GM13976 (cell line): ENCODE measurements at places on chromosomes 5 and 9.

GRCh38 chr5:68964679-68965078, 129.1 kb upstream of the SLC30A5 start:
- no peak for DNase-seq

DNA sequence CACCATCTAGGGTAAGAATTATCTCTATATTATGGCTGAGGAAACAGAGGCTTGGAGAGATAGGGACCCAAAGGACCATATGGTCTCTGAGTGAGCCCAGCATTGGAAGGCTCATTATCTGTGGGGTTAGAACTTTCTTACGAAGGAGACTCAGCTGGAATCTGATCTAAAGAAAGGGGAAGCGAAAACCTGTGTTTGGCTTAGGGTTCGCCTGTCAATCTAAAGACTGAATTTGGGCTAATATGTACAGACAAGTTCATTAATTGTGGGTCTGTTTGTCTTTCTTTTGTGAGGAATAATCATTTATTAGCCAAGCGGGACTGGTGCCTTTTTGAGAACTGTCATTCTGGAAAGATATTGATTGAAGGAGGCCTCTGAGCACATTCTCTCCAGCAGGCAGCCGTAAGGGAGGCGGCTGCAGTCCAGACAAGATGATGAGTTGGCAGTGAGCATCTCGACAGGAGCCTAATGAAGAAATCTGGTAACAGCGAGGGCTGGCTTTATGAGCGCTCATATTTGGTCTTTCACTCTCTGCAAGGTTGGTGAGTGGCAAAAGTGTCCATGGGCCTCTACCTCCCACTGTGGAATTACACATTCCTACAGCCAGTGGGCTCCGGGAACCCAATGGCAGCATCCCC, 104.2 kb upstream of the GPR151 start:
- no peak for DNase-seq

DNA sequence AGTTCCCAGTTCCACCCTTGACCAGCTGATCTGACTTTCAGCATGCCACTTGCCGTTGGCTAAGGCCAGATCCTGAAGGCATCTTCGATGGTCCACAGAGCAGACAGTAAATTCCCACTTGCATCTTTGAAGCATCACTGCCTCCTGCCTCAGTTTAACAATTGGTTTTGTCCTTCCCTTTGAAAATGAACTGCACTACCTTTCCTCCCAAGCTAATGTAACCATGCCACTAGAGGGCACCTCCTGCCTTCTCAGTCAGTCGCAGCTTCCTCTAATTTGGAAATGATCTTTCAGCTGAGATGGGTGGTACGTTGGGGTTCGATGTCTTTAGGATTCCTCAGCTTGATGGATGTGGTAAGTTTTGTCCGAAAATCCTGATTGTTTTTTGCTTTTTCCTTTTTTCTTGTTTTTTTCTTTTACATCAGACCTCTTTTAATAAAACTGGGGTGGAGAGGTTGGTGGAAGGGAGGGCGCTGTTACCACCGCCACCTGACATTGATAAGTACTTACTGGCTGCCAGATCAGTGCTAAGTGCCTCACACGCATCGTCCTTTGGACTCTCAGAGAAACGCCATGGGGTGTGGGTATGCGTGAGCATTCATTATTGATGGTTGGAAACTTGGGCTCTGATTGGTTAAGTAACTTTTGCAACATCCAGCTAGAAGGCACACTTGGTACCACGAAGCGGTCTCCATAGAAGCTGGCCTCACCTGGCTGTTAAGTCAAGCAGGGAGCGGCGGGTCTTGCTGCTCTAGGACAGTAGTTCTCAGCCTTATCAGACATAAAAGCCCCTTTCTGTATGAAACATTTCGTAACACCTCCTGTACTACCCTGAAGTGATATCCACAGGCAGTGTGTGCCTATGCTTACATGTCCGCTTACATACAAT, 16.9 kb downstream of the PTTG1 start:
- DNase-seq: no peak

DNA sequence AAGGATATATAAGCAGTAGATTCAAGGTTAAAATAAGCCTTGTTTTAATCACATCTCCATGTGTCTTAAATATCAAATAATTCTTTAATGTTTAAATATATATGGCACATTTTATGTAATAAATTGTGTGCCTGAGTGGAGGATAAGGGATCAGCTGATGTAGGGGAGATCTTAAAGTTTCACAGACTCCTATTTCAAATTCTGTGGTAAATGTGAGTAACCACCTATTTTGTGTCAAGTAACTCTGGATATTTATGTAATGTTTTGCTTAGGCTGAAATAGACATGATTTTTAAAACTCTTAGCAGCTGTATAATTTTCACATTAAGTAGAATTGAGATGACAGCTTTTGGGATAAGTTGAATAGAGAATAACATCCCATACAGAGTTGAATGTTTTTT, 41.3 kb upstream of the ITGA2 start:
- no peak for DNase-seq

DNA sequence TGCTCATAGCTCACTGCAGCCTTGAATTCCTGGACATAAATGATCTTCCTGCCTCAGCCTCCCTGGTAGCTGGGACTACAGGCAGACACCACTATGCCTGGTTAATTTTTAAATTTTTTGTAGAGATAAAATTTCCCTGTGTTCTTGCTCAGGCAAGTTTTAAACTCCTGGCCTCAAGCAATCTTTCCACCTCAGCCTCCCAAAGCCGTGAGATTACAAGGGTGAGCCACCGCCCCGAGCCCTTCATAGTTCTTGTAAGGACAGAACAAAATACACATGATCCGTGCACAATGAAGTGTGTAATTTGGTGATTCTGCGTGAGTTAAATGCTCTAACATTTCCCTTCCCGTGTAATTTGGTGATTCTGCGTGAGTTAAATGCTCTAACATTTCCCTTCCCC, 27.7 kb upstream of the MYO10 start:
- no peak for DNase-seq

DNA sequence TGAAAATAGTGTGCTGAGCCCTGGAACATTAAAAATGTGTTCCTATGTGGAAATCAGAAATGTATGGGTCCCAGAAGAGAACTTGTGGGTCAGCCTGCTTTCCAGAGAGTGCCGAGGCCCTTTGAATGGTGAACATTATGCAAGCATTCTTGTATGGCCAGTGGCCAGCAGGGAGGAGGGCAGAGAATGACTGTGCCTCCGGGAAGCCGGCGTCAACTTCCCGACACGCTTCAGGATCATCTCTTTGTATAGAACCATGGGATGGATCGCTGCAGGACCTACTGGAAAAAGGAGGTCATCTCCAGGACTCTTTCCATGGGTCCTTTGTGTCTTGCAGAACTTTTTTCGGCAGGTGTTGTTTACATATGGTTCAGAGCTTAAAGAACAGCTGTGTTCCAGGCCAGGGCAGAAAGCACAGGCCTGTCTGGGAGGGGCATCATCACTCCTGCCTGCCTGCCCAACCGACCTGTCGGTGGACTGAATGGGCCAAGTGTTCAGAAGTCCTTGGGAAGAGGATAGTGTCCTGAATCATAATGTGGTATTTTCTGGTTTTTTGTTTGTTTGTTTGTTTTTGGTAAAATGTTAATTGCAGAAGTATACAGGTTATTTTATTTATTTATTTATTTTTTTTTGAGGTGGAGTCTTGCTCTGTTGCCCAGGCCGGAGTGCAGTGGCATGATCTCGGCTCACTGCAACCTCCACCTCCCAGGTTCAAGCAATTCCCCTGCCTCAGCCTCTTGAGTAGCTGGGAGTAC, 9.0 kb downstream of the PRRC2B start:
- DNase-seq: no peak

DNA sequence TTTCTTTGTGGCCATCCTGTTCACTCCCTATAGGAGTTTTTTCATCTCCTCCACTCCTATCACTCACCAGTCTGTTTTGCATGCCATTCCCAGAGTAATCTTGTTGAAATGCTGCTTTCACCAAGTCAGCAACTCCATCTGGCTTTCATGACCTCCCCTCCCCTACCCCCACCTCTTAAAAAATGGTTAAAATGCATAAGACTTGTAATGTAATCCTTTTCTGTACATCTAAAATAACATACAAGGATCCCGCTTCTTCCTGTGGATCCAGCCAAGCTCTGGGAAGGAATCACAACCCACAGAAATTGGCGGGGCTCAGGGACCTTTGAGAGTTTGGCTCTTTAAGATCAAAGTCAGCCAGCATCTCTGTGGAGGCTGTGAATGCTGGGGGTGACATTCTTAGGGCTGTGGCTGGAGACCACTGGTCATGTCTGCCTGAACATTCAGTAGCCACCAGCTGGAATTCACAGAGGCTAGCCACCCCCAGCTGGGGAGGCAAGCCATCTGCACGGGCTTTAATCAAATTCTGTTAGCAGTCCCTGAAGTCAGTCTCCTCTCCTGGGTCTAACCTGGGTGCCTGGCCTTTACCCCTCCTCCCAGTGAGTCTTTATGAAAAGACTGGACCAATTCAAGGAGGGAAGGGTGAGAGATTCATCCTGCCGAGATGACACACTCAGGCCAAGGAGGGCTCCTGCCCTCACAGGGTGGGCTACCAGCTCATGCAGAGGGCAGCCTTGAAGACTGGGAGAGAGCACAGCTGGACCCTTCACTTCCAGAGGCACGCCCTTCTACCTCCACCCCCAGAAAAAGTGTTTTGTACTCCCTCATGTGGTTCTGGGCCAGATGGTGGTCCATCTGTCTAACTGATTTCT, 132.9 kb downstream of the LIFR start:
- no peak for DNase-seq

DNA sequence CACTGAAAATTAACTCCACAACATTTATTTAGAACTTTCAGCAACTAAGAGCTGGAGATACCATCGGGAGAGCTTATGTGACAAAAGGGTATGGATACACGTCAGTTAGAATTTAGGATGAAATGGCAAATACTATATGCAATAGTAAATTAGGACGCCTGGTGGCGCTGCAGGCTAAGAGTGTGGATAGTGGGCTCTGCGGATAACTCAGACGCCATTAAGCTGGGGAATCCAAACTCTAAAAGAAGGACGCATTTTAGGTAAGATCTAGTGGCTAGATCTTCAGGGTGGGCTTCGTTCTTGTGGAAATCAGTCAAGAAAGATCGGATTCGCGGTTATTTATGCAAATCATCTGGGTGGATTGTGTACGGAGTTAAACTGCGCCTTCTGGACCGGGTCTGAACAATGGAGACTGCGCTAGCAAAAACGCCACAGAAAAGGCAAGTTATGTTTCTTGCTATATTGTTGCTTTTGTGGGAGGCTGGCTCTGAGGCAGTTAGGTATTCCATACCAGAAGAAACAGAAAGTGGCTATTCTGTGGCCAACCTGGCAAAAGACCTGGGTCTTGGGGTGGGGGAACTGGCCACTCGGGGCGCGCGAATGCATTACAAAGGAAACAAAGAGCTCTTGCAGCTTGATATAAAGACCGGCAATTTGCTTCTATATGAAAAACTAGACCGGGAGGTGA, at the start of gene PCDHB5:
Gene PCDHB5, plus strand, starts transcription at position 177 of the 688 bp plus-strand sequence. Its CDS starts 229 bp downstream, at position 406.
- DNase-seq: no peak

- no peak for DNase-seq
Measured at GRCh38 chr5:140056880-140057279, 13.8 kb upstream of the NRG2 start.

GRCh38 chr5:137252512-137252911, 246.6 kb downstream of the SPOCK1 start:
- no peak for DNase-seq

DNA sequence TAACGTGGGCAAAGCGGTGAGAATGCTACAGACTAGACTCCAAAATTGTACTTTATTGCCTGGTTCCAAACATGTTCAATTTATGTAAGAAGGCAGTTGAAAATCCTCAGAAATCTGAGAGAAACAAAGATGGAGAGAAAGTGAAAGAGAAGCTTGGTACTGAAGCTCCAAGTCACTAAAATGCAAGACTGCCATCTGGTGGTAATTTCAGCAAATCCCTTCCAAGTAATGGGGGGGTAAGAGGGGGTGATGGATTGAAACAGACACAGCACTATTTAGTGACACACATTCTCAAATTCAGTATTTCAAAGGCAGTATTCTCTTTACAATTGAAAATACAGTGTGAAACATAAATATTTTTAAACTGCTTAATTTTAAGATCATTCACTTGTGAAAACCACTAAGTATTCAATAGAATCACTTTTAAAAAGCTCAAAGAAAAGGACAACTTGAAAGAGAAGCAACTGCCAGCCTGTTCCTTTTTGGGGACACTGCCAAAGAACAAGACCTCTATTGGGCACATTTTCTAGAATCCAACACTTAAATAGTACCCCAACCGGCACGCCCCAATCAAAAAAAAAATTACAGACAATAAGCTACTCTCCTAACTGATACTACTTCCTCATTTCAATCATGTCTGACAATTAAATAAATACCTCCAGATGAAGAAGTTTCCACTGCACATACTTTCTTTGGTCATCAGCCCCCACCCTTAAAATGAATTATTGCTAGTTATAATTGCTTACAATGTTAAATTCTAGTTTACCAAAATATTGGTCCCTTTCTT, 131.5 kb downstream of the AGTPBP1 start:
- peak; percentile 69 for DNase-seq

DNA sequence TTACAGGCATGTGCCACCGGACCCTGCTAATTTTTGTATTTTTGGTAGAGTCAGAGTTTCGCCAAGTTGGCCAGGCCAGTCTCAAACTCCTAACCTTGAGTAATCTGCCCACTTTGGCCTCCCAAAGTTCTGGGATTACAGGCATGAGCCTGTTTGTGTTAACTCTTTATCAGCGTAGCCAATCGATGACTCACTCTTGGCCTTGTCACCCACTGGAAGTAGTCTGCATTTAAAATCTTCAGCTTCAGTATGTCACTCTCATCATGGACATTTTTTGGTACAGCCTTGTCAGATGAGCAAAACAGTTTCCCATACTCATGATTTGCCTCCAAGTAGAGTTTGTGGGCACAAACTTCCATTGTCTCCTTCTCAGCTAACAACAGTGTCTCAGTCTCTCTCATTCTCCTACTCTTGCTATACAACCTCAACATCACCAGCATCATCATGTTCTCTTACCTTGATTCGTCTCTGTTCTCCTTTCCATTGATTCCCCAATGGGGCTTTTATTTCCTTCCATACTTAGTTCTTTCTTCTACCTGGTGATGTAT, 22.5 kb downstream of the MUSK start:
- no peak for DNase-seq

DNA sequence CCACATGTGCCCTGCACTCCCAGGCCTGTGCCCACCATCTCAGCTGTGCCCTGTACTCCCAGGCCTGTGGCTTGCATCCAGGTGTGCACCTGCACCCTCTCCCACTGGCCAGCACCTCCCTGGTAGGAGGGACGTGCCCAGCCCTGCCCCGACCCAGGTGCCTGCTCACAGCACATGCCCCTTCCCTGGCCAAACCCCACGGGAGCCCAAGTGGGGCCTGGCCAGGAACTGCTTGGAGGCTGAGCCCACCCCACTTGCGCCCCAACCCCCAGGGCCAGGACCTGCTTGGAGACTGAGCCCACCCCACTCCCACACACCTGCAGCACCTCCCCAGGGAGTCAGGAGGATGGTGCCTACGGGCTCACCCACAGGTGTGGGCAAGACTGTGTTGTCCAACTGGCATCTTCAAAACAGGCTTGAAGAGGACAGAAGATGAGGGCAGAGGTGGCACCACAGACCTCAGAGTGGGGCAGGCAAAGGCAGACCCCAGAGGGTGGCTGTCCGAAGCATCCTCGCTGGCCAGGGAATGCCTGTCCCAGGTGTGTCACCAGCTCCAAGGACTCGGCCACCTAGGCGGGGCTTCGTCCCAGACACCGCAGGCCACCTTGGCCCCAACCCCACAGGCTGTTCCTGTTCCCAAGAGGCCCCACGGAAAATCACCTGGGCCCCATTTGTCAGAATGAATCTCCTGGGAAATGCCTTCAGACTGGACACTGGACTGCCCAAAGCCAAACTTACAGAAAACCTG, 10.8 kb downstream of the ZDHHC11B start:
- peak; percentile 39 for DNase-seq

GRCh38 chr5:173954671-173955521, 34.1 kb upstream of the C5orf47 start:
- no peak for DNase-seq
